ENCODE measurements at places on chromosomes 7 and 10.

DNA sequence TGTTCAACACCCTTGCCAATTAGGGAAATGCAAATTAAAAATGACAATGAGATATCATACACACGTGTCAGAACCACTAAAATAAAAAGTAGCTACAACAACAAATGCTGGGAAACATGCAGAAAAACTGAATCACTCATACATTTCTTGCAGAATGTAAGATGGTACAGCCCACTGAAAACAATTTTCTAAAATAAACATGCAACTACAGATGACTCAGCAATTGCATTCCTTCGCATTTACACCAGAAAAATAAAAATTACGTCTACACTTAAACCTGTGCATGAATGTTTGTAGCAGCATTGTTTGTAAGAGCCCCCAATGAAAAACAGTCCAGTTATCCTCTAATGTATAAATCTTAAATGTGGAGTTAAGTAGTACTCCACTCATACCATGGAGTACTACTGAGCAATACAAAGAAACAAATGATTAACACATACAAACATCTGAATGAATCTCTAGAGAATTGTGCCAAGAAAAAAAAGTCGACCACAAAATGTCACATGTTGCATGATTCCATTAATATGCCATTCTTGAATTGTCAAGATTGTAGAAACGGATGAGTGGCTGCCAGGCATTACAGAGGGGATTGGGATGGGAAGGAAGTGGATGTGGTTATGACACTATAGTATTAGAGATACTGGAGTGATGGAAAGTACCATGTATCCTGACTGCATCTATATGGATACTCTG lies 134.6 kb upstream of the NPSR1 start:
- no peak for DNase-seq

DNA sequence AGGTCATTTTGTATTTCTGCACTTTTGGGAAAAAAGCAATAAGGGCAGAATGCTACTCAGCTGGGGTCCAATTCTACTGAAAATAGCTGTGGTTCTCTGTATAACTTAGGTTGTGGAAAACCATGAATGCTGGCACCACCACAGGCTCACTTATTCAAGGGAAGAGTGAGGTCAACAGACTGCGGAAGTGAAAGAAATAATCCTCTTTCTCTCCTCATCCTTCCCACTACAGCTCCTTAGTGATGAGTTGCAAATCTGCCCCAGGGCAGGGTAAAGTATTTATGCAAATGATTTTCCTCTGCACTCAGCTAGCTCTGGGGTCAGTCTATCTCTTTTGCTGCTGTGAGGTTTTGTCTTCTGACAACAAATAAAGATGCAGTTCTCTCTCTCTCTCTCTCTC lies 74.1 kb upstream of the PTPRZ1 start:
- DNase-seq, result no peak

DNA sequence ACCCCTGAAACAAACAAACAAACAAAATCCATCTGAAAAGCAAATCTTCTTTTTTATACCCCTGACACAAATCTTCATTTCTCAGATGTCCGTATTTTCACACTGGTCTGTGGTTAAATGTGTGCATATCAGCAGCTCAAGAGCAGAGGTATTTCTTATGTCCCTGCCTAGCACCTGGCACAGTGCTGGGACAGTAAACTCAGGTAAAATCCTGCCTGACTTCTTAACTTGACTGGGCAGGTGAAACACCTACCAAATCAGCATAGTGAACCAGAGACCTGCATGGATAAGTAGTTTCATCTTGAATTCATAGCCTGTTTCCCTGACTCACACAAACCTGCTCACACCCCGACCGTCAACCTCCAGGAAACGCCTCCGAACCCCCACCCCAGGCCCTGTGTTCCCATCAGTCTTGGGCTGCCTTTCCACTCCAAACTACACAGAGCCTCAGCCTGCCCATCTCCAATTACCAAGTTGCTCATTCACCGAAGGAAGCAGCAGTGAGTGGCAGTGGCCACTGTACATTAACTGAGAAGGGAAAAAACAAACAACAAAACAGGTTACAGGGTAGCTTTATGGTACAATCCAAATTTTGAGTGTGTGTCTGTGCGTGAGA lies 109.9 kb downstream of the HECTD2 start:
- no peak for DNase-seq

GRCh38 chr10:131058799-131059198 lies 252.7 kb downstream of the TCERG1L start:
- no peak for DNase-seq

GRCh38 chr7:105643384-105643783 lies 62.1 kb upstream of the EFCAB10 start:
- DNase-seq, result no peak
